Cerebellar nuclear complex (tissue), 1 donor: ENCODE measurements at places on chromosomes 3 and 15.

DNA sequence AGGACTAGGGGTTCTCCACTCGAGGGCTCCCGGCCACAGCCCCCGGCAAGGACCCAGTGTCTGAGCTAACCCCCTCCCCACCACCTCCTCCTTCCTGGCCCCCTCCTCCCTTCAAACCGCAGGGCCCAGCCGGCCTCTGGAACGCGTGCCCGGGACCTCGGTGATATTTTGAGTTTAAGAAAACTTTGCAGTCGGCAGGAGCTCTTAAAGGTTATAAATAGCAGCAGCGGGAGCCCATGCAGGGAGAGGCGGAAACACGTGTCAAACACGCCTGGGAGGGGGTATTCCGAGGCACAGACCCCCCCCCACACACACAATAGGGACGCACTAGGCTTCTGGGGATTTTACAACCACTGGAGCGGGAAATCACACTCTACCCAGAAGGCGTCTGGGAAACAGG is 3.1 kb upstream of the PTH1R start:
- DNase-seq: no peak

- DNase-seq: no peak
These were observed 26.4 kb upstream of the KLF13 start for GRCh38 chr15:31300208-31300661.

GRCh38 chr3:54344601-54345231 is 222.4 kb downstream of the CACNA2D3 start:
- DNase-seq: no peak

- no peak for DNase-seq
These were observed 8.5 kb upstream of the MUSTN1 start for GRCh38 chr3:52843108-52843865.

DNA sequence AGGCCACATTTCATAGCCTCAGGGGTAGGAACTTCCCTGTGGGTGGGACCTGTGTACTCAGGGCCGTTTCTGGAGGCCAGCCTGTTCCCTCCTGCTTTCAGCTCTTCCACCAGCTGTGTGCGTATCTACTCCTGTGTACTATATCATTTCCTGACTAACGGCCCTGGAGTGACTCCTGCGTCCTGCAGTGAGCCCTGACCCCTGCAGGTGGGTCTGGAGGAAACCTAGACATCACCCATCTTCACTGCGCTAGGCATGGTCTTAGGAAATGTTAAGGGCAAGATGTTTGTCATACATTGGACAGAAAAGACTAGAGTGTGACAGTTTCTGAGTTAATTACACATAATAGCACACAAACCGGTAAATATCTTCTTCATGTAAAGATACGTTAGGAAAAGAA is 297.3 kb downstream of the GABRB3 start:
- no peak for DNase-seq

GRCh38 chr15:80536716-80537115 is 132.5 kb downstream of the ARNT2 start:
- no peak for DNase-seq

GRCh38 chr3:125431912-125432790 is 57.0 kb upstream of the ZNF148 start:
- no peak for DNase-seq

DNA sequence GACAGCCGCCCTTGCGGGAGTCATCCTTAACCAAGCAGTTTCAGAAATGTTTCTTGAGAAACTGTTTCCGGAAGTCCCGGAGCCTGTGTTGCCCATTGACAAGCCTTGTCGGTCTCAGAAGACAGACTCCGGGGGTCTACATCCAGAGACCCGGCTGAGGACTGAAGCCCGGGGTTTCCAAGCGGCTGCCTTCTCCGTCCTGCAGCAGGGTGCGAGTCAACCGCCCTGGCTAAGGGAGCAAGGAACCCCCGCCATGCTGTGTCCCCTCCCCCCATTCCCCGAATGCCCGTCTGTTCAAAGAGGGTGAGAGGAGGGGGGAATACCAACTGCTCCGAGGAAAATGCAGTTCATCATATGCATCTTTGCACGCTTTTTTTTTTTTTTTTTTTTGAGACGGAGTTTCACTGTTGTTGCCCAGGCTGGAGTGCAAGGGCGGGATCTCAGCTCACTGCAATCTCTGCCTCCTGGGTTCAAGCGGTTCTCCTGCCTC is 61.6 kb downstream of the ATP1B3 start:
- no peak for DNase-seq
